ENCODE measurements at places on chromosomes 4 and X.

GRCh38 chr4:6324999-6325787, 55.5 kb downstream of the WFS1 start:
- no peak for DNase-seq

- no peak for DNase-seq
Observed at GRCh38 chr4:139889264-139889663, 223.6 kb downstream of the MGST2 start.

DNA sequence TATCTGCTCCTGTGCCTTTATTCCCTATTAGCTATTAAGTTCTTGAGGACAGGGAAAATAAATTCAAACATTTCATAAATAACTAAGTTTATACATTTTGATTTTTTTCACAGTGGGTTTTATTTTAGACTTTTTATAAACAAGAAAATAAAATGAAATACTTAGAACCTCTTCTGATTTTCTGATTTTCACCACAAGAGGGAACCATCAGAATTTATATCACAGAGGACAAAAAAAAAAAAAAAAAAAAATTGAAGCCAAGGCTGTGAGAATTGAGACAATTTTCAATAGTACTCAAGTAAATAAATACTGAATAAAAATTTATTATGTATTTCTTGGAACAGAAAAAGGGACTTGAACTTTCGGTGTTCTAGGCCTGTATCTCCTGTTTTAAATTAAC, 288.1 kb downstream of the SH3BGRL start:
- no peak for DNase-seq

DNA sequence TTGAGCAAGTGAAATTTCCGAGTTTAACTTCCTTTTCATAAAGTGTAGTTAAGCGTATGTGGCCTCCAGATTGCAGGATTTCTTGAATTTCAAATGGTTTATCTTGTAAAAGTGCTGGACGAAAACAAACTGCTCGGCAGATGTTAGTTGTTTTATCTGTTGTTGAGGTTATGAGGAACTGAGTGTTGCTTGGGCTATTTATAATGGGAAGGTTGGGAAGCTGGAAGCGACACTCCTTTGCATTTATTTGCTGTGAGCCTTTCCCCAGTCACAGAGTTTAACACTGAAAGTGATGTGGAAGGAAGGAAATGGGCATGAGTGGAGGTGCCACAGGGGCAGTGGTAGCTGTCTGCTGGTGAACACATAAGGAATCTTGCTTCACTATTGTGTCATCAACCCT, 284.9 kb downstream of the PCDH7 start:
- no peak for DNase-seq

DNA sequence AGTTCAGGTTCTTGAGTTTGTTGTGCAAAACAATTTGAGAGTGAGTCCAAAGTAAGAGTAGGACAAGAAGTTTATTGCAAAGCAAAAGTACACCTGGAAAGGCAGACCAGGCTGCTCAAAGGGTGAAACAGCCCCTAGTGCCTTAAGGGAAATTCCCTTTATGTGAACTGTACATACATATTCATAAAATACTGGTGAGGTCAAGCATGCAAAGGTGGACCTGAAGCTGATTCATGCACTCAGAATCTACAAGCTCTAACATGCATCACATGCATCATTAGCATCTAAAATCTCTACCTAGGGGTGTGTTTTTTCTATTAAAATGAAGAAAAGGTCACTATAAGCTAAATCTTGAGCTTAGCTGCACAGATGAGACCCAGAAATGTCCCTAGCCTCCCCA, 266.9 kb downstream of the SPATA18 start:
- DNase-seq, result no peak

DNA sequence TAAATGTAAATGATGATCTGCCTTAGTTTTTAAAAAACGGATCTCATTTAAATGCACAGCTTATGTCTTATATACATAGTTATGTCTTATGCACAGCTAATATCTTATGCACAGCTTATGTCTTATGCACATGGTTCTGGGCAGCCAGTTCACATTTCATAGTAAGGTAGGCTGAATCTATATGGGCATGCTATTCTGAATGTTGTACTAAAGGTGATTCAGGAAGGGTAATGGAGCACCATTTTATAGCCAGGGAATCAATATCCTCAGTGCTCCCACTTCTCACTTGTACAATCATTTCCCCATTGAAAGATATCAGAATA, 77.9 kb upstream of the MID1 start:
- no peak for DNase-seq

- no peak for DNase-seq
Observed at GRCh38 chr4:87121341-87122065, 98.9 kb downstream of the KLHL8 start.

GRCh38 chrX:10047631-10048030, 80.5 kb downstream of the CLDN34 start:
- DNase-seq, result no peak
